ENCODE measurements at places on chromosomes 12 and 14. TPM values are rescaled to one million over a fixed set of nuclear protein-coding genes. Genes with fewer than 3 reads are reported as not detected.

The CRIP2 gene
- 267 TPM for total RNA-seq

The REM2 gene
- total RNA-seq = 0.18 TPM

The SRRM4 gene
- total RNA-seq = not detected

The ESPL1 gene
- 31.0 TPM for total RNA-seq

The CMTM5 gene
- total RNA-seq = not detected

The SLC2A14 gene
- total RNA-seq = not detected

The SLC25A47 gene
- 0.37 TPM for total RNA-seq

GRCh38 chr14:44405011-44405486 is 102.0 kb downstream of the FSCB start:
- DNase-seq = no peak

GRCh38 chr14:58978343-58978742 is 210.1 kb upstream of the DAAM1 start:
- DNase-seq = no peak

GRCh38 chr14:103185051-103186029 is 62.1 kb downstream of the TNFAIP2 start:
- peak; percentile 73 for DNase-seq

DNA sequence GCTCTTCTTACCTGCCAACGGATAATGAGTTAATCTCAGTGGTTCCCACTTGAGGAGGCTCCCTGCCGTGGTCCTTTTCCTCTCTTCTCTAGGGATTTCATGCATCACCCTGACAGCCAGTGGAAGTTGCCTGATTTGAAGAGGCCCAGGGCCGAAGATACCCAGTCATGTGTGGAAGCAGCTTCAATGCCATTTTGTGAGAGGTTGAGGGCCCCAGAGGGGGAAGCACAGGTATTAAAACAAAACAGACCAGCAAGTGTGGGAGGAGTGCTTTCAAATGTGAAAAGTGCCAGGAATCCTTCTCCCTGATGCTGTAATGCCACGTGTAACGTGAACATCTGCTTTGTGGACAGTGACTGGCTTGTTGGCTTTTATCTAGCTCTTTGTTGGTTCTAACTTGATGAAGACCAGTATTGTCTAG is 1.5 kb downstream of the TCP11L2 start:
- DNase-seq = no peak

- DNase-seq = no peak
These were observed 114.8 kb downstream of the PLXNC1 start for GRCh38 chr12:94263011-94263811.

DNA sequence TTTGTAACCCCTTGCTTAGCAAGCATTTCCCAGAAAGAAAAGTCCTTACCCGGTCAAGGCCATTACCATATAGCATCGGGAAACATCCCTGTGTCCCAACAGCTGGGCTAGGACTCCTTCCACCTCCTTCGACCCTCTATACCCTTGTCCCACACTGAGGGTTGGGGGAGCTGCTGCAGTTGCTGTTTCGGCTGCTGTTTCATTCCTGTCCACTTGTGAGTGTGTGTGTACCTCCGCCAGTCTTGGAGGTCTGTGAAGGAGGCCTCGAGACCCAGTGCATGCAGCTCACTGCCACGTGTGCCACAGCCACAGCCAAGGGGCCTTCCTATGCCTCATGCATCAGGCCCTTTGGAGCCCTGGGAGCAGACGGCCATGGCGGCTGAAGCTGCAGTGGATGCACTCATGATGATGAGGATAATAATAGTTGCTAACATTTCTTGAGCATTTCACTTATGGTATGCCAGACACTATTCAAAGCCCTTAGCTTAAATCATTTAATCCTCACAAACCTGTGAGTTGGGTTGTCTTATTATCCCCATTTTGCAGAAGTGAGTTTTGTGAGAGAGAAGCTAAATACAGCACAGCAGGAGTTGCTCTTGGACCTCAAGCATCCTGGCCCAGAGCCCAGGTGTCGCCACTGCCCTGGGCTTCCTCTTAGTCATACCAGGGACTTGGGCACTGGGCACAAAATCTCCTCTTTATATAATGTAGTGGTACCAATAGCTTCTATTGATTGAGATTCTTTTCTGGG is 156.5 kb downstream of the PRKCH start:
- no peak for DNase-seq

- DNase-seq = peak; percentile 90
These were observed 5.0 kb upstream of the SRSF9 start for GRCh38 chr12:120474616-120474960.

GRCh38 chr12:6849976-6850560 is 1.0 kb downstream of the CDCA3 start:
- no peak for DNase-seq

DNA sequence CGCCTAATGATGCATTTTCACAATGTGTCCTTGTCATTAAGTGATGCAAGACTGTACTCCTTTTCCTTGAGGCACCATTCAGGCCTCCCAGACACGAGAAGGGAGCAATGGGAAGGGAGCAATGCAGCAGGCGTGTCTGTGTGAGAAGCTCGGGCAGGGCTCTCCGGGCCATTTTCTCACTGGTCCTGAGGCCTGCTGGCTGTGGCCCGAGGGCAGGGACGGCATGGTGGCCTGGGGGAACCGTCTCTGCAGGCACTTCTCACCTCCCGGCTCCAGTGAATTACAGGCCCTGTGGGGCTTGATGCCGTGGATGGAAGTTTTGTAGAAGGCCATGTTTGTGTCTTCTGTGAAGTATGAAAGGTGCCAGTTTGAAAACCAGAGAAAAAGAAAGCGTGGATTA is 71.0 kb downstream of the ADGRD1 start:
- DNase-seq = no peak

DNA sequence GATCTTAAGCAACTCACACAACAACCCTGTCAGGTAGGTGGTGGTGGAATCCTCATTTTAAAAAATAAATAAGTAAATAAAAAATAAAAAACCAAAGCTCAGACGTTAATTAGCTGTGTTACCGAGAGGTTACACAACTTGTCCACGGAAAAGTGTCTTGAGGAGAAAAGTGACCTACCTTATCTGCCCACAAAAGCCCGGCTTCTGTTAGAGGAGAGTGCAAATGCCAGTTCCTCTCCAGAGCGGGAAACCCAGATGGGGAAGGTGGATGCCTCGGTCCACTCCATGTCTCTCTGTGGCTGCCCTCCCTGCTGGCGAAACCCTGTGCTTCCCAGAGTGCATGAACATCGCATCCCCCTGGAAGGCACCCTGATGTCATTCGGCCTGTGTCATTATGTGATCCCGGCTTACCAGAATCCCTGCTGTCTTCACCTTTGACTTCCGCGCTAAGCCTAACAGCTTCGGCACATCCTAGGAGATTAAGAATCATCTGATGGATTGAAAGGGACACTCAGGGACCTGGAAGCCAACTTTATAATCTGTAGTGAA is 6.4 kb downstream of the MLXIP start:
- DNase-seq = no peak

DNA sequence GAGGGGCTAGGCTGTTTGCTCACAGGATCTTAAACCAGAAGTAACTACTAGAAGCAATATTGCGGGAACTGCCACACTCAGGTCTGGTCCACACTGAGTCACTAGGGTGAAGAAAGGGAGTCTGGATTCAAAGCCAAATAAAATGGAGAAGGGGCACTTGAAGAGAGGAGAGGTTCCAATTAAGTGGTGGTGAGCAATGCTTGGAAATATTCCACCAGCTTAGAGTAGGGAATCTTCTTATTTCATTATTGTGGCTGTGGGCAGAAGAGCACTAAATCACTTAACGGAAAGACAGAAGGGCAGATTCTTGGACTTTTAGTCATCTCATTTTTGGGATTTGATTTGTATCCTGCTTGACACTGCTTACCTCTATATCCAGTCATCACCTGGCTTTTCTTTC is 48.6 kb upstream of the PPP1R12A start:
- no peak for DNase-seq

- DNase-seq = no peak
These were observed 2.8 kb downstream of the DYRK4 start for GRCh38 chr12:4564818-4565217.

GRCh38 chr14:103880348-103881267 is 33.2 kb upstream of the PPP1R13B start:
- no peak for DNase-seq

DNA sequence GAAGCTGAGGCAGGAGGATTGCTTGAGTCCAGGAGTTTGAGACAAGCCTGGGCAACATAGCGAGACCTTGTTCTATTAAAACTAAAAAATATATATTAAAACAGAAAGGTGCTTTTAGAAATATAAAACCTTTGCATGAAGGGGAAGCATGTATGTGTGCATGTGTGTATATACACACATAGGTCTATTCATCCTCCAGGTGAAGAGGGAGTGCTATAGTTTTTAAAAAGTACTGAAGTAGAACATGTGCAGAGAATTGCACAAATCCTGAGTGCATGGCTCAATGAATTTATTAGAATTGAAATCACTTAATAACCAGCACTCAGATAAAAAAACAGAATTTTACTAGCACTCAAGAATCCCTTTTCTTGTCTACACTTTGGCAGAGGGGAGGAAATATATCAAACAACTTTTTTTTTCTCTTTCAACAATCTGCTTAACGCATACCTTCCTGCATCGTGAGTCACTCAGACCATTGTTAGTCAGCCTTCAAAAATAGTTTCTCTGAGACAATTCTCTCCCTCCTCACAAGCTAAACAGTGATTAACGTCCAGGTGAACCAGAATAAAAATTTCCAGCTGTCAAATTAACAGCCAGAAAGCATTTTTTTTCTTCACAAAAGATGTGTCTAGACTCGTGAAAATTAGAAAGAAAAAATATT is 17.7 kb upstream of the NEDD1 start:
- DNase-seq = no peak

DNA sequence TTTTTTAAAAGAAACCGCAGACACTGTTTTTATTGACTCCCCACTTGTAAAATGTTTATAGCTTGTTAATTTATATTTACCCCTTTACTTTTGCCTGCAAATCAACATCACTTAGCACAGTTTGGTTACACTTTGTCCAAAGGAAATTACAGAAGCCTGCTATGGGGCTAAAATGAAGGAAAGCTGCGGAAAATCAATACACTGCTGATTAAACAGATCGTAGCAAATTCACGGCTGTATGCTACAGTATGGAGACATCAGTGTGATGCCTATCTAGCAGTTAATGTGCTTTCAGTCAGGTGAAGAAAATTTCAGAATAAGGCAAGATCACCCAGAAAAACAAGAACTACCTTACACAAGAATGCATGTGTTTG is 110.0 kb downstream of the FOXG1 start:
- no peak for DNase-seq

- no peak for DNase-seq
These were observed 44.7 kb upstream of the GNPNAT1 start for GRCh38 chr14:52836063-52836462.

DNA sequence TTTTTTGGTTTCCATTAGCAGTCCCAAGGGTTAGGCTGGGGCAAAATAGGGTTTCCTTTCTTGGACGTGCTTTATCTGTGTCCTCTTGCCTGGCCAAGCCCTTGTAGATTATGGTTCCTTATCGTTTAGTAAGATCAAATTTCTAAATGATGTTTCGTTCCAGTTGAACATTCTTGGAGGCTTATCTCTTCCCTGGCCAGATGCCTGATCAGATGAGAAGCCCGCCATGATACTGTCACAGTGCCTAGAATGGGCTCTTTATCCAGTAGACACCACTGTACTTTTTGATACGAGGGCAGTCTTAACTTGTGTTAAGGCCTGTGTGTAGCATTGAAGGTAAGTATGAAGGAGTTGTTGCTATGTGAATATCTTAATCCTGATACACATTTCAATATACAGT is 76.1 kb upstream of the TMEM263 start:
- no peak for DNase-seq

DNA sequence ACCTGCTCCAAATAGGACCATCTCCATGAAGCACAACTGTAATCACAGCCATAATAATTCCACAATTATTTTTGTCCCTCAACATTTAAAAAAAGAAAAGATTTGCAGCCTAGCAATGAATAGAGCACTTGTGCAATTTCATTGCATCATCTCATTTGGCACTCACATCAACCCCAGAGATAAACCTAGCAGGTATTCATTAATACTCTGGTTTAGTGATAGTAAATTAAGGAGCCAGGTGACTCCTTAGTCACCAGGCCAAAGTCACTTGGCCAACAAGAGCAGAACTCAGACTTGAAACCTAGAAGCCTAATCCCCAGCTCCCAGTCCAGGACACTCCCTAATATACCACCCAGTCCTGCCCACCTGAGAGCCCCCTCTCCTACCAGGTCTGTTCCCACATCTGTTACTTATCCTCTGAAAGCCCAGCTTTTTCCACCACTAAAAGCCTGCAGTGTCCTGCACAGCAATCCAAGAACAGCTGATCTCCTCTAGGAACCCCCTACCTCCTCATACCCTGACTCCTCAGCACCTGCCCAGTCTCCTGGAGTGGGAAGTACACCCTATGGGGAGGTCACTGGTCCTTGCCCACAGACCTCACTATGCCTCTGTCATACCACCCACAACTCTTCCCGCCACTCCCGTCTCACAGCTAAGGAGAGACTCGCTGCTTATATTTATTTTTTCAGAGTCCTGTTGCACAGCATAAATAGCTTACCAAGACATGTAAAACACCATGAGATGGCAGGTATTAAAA is 22.1 kb downstream of the OR10P1 start:
- no peak for DNase-seq

DNA sequence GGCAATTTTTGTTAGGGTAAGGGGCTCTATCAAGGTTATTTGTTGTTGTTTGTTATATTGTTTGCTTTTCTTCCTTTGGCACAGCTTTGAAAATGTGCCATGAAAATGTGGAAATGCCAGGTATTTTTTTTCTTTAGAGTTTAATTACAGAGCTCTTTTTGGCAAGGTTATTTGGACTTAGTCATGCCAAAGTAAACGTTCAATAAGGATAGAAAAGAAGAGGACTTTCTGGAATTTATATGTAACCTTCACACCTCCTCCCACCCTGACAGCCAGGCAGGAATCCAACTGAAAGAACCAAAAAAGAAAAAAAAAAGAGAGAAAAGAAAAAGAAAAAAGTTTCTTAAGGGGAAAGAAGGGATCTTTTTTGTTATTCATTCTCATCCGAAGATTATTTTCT is 217.8 kb downstream of the KITLG start:
- DNase-seq = no peak

DNA sequence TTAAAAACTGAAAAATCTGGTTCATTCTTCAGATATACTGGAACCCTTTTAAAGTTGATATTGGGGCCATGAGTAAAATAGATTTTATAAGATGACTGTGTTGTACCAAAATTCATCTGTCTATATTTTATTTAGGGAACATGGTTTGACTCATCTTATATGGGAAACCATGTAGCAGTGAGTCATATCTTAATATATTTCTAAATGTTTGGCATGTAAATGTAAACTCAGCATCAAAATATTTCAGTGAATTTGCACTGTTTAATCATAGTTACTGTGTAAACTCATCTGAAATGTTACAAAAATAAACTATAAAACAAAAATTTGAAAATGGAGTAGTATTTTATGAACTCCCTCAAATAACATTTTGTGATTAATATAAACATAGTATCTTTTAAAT is 14.2 kb downstream of the PTGER2 start:
- no peak for DNase-seq

GRCh38 chr12:88866881-88867280 is 286.6 kb upstream of the KITLG start:
- DNase-seq = no peak
